ENCODE measurements at places on chromosomes 11 and 22.
A peak's percentile ranks its signal among the peaks of the same experiment; 100 is the strongest.

GRCh38 chr11:117970400-117971024 lies 15.7 kb upstream of the IL10RA start:
- DNase-seq: no peak

DNA sequence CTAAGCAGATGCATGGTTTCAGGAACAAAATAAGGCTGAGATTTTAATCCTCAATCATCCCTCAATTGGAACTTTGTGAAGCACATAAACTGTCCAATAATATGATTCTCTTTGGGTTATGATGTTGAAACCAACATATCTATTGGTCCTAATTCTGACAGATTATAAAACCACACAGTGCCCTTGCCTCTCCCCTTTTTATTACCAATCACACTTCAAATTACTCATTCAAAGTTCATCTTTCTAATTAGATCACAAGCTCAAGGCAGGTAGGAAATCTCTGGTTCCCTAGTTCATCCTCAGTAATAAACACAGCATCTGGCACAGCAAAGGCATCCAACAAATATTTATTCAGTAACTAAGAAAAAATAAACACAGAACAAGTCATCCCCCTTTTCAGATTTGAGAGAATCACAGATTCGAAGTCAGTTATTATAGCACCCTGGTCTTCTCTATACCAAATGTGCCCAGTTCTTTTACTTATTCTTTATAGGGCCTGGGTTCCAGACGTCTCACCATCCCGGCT lies 611.6 kb downstream of the INSC start:
- DNase-seq: no peak

GRCh38 chr11:123470842-123471241 lies 40.8 kb downstream of the GRAMD1B start:
- DNase-seq: no peak

- no peak for DNase-seq
These were observed 5.6 kb upstream of the PRG2 start for GRCh38 chr11:57395905-57396623.

DNA sequence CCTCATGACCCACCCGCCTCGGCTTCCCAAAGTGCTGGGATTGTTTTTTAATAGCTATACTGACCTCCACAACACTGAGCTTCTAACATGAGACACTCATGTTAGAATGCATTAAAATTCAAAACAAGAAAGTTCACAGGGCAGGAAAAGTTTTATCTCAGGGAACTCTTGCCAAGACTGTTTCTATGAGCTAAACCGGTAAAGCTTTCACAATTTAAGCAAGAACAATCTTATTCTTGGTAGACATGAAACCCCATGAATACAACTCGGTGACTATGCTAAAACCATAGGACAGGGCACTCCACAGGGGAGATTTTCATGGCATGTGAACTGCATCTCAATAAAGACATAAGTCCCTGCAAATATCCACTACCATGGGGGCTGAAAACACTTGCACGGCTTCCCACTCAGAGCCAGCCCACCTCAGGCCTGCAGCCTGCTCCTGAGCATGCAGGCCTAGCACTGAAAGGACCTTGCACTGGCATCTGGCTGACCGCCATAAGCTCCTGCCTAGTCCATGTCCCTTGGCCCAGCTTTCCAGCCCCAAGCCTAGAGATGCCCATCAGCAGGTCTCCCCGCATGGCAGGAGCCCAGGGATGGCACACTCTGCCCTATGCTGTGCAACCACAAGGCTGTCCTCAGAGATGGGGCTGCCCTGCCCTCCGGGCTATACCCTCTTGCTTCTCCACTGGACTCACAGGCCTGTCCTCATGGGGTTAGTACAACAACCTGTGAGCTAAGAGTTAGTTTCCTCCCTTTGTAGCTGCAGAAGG lies 58.4 kb downstream of the DGCR2 start:
- peak; percentile 44 for DNase-seq

- DNase-seq: no peak
These were observed 39.4 kb downstream of the IRAG1 start for GRCh38 chr11:10653946-10654810.

- DNase-seq: no peak
These were observed 17.0 kb downstream of the NEAT1 start for GRCh38 chr11:65439331-65440181.

- DNase-seq: peak; percentile 90
These were observed 66.5 kb upstream of the CLMP start for GRCh38 chr11:123261345-123262106.

GRCh38 chr22:22403306-22403705 lies 105.2 kb downstream of the ZNF280B start:
- DNase-seq: no peak

- DNase-seq: no peak
These were observed 2.7 kb downstream of the RFPL2 start for GRCh38 chr22:32202161-32202538.

DNA sequence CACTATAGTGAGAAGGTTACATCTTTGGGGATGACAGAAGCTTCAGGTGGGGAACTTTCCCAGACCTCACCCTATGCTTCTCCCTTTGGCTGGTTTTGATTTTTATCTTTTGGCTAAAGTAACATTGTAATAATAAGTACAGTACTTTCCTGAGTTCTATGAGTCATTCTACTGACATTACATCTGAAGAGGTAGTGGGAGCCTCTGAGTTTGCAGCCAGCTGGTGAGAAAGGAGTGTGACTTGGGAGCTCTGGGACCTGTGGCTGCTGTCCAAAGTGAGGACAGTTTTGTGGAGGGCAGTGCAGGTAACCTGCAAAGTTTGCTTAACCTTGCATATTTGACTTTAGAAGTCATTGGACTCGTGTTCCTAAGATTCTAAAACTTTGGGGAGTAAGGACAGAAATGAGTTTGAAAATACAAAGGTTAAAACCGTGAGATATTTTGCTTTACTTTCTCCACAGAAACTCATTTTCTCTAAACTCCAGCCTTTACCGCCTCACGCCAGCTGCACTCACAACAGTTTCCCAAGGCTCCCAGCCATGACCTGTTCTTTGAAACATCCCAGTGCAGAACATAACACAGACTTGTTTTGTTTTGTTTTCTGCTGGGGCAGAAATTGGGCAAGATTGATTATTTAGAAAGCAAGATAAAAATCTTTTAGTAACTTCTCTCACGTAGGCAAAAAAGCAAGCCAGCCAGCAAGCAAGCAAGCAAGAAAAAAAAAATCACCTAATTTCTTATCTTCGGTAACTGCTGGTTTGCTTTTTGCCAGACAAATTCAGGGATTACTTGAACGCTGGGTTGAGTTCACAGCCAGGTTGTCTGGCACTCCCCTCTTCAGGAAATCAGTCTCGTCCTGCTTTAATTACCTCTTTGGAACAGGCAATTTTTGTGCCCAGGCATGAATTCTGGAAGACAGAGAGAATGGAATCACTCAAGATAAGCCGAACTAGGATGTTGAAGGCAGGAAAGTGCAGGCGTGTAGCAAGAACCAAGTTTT lies 478.3 kb upstream of the ISX start:
- no peak for DNase-seq

DNA sequence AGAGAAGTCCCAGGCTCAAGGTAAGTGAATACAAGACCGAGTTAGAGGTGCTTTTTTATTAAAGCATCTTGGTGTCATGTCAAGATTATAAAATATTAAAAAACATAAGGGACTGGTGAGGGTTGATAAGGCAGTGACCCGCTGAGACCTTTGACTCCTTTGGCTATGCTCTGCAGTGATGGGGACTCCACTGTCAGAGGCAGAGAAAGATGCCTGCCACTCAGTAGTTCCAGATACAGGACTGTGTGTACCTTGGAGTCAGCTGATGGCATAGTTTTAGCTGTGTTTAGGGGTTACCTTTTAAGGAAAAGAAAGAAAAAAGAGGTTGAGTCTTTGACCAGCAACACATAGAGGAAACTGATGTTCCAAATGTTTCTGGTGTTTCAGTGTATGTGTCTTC lies 40.8 kb downstream of the SHISA8 start:
- no peak for DNase-seq

DNA sequence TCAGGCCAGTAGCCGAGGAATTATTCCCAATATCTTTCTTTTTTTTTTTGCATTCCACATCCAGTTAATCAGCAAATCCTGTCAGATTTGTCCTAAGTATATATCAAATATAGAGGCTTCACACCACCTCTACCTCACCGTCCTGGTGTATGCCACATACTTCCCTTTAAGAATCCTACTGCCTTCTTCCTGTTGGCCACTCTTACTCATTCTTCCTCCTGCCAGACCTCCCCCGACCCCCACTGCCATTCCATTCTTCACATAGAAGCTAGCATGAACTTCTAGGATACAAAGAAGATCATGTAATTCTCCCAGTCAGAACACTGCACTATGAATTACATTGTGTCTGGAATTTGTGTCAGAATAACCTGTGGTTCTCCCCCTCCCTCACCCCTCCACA lies 89.5 kb downstream of the TRIM44 start:
- DNase-seq: no peak

DNA sequence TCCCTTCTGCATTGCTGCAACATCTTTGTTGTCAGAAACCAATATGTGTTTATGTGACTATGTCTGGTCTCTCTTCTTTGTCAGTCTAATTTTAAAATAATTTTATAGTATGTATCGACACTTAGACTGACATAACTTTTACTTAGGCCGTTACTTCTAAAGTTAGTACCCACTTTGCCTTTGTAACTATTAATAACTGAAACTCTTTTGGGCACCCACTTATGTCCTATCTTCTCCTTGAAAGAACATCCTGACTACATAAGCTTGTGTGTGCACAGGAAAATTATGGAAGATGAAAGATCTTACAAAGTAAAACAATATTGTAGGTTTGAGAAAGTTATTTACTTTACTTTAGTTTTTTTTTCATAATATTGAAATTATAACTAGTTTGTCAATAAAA lies 230.4 kb upstream of the CCDC179 start:
- no peak for DNase-seq

- no peak for DNase-seq
These were observed 469.7 kb downstream of the TBC1D22A start for GRCh38 chr22:47232197-47232596.

- no peak for DNase-seq
These were observed 35.0 kb upstream of the OR9G4 start for GRCh38 chr11:56783448-56784041.

GRCh38 chr11:10303558-10304363 lies 1.1 kb upstream of the ADM start:
- DNase-seq: peak; percentile 65

DNA sequence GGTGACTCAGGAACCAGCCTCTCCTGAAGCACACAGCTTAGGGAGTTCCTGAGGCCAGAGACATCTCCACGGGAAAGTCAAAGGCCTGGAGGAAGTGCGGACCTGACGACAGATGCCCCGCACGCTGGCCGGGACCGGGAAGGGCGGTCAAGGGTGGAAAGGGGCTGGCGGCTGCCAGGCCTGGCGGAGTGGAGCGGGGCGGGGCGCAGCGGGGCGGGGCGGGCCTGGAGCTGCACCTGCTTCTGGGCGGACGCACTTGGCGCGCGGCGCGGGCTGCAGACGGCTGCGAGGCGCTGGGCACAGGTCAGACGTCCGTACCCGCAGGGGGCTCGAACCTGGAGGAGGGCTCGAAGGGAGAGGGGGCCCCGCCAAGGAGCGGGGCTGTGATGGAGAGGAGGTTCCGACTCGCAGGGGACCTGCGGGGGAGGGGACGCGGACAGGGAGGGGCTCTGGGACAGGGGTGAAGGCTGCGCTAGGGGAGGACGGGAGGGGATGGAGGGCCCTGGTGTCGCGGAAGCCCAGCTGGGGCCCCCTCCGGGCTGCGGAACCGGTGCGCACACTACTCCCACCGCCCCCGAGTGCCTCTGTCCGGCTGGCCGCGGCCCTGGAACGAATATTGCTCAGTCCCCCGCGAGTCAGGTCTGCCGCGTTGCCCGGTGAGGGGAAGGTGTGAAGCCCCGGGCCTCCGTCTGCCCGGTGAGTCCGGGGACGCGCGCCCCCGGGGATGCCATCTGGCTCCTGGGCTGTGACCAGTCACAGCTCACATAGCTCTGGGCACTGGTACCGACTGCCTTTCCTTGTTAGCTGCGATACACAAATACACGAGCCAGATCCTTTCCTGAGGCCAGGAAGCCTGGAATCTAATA lies at the start of gene TMEM45B:
TSS of gene TMEM45B (plus strand) at position 253 of the 866 bp plus-strand sequence. CDS start 36,635 bp downstream, outside the sequence.
- DNase-seq: peak; percentile 76

GRCh38 chr22:19853879-19854777 lies 546 bp downstream of the GNB1L start:
- peak; percentile 53 for DNase-seq

- no peak for DNase-seq
These were observed 10.0 kb downstream of the RPL3 start for GRCh38 chr22:39309364-39309861.

DNA sequence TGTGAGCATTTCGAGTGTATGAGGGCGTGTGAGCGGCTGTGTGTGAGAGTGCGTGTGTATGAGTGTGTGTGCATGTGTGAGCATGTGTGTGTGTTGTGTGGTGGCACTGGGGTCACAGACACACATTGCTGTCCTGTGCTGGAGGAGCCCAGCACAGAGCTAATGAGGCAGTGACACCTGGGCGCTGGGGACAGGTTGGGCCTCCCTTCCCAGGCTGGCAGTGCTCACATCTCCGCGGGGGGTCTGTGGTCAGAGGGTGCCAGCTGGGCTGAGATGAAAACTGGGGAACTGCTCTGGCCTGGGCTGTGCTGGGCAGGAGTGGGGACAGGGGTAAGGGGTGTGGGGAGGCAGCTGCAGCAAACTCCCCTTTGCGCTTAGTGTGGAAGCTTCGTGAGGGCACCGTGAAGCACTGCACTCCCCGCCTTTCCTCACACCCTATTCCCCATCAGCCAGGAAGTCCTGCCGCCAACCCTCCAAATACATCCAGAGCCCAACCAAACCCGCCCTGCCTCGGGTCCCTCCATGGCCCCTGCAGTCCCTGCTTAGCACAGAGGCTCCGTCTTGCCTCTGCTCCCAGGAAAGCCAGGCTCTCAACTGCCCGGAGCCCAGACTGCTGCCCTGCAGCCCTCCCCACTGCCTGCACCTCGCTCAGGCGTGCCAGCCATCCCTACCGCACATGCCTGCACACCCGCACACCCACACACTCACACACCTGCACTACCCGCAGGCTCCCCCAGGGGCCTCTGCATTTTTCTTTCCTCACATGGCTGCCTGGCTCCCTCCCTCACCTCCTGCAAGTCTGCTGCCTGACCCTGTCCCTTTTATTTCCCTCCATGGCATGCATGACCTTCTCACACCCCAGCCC lies 62.0 kb upstream of the THY1 start:
- no peak for DNase-seq

GRCh38 chr11:88292171-88292843 lies 45.2 kb downstream of the CTSC start:
- no peak for DNase-seq

DNA sequence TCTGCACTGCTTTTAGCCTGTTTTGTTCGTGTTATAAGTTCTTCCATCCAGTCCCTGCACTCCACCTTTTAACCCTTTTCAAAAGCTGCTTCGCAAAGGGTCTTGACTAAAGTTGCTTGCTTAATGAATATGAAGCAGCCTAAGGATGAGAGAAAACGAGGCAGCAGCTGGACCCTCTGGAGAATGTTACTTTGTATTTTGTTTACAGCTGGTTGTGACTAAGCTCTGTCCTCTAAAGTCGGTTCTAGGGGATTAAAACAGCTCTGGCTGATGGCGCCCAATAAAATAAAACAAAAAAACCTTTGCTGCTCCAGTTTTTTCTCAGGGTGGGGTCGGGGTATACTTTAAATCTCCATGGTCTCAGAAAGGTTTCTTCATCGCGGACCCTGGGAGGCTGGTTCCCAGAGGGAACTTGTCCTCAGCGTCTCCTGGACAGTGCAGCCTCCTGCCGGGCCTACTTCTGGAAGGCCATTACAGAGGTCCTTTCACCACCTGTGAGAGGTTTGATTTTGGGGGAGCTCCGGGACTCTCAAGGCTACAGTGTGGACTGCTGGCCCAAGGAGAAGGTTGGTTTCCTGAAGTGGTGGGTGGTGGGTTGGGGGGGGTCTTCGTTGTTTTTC lies 836 bp upstream of the RBM4 start:
- DNase-seq: no peak

GRCh38 chr11:67731583-67731982 lies 57.2 kb upstream of the ALDH3B2 start:
- DNase-seq: no peak

All from lower lobe of right lung (tissue), 2 donors.